ENCODE measurements at places on chromosomes 4 and X. TPM values are rescaled to one million over a fixed set of nuclear protein-coding genes. Genes with fewer than 3 reads are reported as not detected.

KLF8 gene
- total RNA-seq = 2.0 TPM

CDKN2AIP gene
- total RNA-seq = 20.1 TPM

MAPK10 gene
- total RNA-seq = 25.9 TPM

CTAG2 gene
- total RNA-seq = not detected

ELMOD2 gene
- total RNA-seq = 56.5 TPM

PABPC1L2B gene
- total RNA-seq = not detected

TLR8 gene
- not detected for total RNA-seq

TMEM129 gene
- 121 TPM for total RNA-seq

C4orf51 gene
- not detected for total RNA-seq

SORCS2 gene
- total RNA-seq = 4.4 TPM

KIAA1210 gene
- not detected for total RNA-seq

DNA sequence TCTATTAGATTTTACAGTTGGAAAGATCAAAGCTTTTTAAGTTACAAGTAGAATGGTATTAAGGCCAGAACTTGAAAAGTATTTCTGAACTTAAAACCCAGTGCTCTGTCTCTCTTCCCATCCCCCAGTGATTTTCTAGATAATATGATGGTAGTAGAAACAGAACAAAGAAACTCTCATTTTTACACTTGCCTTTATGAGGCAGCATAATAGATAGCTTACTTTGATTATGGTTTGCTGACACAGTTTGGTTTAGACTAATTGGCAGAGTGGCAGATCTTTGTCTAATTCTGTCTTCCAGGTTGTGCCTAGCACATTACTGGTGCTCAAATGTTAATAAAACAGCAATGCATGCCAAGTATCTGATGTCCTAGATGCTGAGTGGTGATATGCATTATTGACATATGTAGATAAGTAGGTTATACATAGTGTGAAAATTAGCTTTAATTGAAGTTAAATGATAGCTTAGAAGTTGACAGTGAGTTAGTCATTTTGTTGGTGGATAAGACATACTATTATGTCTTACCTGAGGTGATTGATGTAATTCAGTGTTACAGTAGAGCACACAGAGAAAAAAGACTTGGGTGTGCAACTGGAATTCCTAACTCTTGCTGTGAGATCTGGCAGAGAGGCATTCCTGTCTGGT, 4.3 kb upstream of the RAPGEF2 start:
- no peak for DNase-seq

DNA sequence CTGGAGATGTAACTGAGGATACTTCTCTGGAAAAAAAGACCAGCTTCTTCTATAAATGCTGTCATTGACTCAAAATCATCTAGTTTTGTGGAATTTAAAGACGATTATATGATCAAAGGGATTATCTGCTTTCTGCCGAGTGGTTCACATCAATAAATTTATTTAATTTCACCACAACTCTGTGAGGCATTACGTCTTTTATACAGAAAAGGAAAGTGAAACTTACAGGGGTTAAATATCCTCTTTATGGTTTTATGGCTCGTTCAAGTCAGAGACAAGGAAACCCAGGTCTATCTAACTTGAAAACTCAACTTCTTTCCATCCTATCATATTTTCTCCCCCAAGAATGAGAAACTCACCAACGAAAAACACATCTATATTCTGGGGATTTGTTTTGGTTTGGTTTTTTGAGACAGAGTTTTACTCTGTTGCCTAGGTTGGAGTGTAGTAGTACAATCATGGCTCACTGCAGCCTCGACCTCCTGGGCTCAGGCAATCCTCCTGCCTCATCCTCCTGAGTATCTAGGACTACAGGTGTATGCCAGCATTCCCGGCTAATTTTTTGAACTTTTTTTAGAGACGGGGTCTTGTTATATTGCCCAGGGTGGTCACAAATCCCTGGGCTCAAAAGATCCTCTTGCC, 377.9 kb upstream of the EMCN start:
- DNase-seq = peak; percentile 12

GRCh38 chrX:38654302-38654701, 93.0 kb downstream of the TSPAN7 start:
- DNase-seq = peak; percentile 50

GRCh38 chr4:133156096-133156495, 7.0 kb downstream of the PCDH10 start:
- DNase-seq = no peak

- DNase-seq = no peak
Observed at GRCh38 chr4:144599621-144600020, 46.3 kb upstream of the HHIP start.

DNA sequence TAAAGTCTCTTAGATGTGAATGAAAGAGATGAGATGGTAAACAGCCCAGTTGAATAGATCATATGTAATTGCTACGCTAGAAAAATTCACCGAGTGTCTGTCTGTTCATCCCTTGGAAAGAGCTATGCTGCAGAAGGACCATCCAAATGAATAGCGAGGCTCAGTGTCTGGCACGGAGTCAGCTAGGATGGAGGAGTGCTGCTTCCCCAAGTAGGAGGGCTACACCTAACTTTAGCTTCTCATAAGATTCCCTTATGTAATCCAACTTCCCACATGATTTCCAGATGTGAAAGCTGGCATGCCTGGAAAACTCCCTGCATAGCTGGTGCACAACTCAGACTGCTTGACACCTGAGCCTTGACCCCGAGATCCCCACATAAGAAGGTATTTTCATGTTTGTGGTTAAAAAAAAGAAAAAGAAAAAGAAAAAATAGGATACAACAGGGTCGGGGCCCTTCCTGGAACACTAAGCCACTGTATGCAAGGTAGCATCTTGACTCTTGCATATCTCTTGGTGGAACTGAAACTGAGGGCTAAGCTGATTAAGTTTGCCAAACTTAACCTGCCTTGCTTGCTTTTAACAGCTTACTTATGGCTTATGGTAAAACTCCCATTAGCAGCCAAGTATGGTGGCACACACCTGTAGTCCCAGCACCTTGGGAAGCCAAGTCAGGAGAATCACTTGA, 82.3 kb downstream of the FREM3 start:
- no peak for DNase-seq

DNA sequence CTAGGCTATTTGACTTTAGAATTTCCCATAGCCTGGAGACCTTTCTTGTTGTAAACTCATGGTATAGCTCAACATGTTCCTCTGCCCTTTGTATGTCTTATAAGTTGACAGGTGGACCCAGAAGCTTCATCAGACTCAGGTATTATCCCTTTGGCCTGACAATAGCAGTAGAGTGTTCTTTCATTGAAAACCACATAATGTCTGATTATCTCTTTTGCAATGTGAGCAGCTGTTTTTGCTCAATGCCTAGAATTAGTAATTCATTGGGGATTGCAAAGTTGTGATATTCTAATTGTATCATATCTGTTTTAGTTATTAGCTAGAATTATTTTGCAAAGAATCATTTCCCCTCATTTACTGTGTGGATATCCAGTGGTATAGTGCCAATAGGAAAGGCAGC, 27.5 kb downstream of the TBC1D19 start:
- DNase-seq = no peak

- DNase-seq = peak; percentile 81
Observed at GRCh38 chr4:26237916-26238315, 82.9 kb upstream of the RBPJ start.

DNA sequence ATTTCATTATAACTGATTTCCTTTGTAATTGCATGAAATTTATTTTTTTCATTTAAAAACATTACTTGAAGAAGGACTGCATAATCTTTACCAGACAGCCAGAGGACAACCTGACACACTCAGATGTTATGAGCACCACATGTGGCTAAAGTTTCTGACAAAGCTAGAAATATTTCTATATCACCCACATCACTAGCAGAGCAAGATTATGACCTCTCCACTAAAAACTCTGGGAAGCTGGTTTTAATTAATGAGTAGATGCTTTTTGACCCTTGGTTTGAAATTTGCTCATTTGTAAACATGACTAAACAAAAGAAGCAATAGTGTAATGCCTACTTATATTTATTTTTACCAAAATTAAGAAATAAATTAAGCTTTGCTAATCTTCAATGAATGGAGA, 661.5 kb upstream of the EPHA5 start:
- no peak for DNase-seq

DNA sequence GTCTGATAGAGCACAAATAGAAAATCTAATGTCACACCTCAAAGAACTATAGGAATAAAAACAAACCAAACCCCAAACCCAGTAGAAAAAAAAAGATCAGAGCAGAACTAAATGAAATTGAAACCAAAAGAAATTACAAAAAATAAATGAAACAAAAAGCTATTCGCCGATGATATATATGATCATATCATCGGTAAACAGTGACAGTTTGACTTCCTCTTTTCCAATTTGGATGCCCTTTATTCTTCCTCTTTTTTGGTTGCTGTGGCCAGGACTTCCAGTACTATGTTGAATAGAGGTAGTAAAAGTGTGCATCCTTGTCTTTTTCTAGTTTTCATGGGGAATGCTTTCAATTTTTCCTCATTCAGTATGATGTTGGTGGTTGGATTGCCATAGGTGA, 215.3 kb upstream of the AR start:
- no peak for DNase-seq

DNA sequence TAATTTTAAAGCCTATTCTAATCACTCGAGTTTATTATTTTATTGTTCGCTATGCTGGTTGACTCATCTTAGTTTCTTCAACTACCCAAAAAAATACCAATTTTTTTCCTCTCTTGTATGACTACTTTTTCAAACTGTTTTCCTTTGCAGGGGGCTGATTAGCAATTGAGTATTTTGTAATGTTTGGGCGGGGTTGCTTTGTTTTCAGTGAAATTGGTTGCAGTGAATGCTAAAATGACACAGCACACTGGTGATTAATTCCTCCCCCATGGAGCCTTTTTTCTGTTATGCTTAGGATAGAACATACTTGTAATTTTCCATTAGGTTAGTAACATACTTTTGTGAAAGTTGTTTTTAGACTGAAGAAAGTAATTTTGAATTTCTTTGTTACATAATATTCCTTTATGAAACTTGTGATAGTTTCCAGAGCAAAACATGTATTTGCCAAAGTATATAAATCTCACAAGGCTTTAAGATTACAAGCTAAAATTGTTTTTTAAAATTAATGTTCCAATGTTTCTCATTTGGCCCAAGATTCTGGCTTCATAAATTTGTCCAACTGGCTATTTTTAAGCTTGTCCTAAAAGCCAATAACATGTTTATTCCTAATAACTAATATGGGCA, 120.4 kb downstream of the CHIC1 start:
- no peak for DNase-seq

GRCh38 chr4:121989715-121990114, 37.9 kb upstream of the TRPC3 start:
- peak; percentile 48 for DNase-seq

DNA sequence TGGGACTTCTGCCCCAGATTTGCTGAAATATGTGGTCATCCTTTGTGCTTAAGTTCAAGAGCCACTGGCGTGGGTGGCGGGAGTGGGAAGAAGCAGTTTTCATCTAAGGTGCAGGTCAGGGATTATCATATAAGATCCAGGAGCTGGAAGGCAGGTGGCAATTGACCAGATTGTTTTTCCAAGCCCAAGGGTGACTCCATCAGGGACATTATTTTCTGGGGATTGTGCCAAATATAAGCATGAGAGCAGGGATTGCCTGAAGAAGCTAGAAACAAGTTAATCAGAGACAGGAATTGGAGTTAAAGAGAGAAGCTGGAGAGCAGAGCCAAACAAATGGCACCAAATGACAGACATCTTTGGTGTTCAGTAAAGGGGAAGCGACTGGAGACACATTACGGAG, 19.4 kb upstream of the SEL1L3 start:
- DNase-seq = no peak

DNA sequence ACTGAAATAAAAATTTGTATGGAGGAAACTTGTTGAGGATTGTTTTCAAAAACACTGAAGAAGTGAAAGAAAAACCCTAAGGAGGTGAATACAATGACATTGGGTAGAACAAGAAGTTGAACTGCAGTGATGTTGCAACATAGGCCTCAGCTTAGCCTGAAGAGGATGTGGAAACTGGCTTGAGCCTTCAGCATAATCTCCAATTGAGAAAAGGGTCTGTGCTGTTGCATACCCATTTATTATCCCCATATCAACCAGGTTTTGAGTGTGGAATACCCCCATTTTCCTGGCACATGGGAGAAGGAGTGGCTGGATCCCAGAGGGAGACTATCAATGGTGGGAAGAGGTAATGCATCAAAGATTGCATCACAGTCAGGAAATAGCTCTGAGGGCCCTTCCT, 695.0 kb upstream of the HS3ST1 start:
- DNase-seq = no peak

DNA sequence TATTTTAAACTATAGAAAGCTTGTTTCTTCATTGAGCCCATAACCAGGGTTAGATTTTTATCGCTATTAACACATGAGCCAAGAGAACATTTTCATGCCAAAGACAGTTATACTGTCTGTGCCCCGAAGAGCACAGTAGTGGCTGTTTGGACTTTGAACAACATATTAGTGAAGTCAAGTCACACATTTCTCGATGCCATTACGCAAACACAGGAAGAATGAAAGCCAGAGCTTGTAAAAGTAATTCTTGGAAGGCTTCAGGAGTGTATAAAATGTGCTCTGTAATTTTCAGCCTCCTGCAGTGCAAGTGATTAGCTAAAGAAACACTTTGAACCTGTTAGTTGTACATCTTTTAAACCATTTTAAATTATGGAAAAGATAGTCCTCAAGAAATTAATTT, 590.7 kb upstream of the PITX2 start:
- DNase-seq = no peak

- no peak for DNase-seq
Observed at GRCh38 chr4:55346851-55347255, 811 bp downstream of the SRD5A3 start.

DNA sequence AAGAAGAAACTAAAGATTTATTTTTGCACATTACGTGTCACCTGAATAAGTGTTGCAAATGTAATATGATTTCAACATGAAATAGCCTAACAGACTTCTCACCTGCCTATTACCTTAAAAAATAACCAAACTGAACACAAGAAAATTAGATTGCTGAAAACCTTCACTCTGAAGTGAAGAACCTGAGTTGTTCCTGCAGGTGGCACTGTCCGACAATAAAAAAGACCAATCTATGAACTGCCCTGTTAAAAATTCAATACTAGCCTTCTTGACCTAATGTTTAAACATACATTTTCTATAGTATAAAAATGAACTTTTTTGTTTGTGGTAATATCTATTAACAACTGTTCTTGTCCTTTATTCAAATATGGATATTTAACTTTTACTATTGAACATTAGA, 69.2 kb upstream of the PNPLA4 start:
- peak; percentile 6 for DNase-seq

DNA sequence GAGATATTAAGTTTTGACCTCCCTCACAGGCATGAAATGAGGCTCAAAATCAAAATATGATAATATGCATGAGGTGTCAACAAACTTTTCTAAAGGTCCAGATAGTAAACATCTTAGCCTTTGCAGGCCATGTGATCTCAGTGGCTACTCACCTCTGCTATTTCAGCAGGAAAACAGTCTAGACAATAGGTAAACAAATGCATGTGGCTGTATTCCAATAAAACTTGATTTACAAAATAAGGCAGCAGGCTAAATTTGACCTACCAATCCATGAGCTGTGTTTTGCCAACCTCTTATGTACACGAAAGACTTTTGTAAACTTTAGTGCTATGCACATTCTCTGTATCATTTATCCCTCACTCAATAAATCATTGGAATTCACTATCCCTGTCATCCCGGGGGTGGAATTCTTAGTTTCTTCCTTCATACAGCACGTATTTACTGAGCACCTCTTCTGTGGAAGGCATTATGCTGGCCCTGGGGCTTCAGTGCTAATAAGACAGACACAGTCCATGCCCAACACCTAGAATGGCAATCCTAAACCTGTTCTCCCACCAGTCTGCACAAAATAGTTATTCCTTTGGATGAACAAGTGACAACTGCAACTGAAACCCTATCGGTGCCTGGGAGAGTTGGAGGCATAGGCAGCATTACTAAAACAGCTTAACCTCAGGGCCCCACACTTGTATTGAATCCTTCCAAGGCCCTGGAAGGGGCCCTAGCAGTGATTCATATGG, 19.9 kb downstream of the MAGEB17 start:
- no peak for DNase-seq
